Panc1 (cell line): ENCODE measurements at places on chromosomes 2 and 18. TPM values are rescaled to one million over a fixed set of nuclear protein-coding genes. Genes with fewer than 3 reads are reported as not detected.

The CCDC68 gene
- 0.41 TPM for total RNA-seq

- DNase-seq = no peak
These were observed 129.7 kb downstream of the MYCN start for GRCh38 chr2:16069933-16070647.

GRCh38 chr2:151959238-151959637, 131.0 kb upstream of the ARL5A start:
- no peak for DNase-seq

The DYNC2LI1 gene
- 8.5 TPM for total RNA-seq

DNA sequence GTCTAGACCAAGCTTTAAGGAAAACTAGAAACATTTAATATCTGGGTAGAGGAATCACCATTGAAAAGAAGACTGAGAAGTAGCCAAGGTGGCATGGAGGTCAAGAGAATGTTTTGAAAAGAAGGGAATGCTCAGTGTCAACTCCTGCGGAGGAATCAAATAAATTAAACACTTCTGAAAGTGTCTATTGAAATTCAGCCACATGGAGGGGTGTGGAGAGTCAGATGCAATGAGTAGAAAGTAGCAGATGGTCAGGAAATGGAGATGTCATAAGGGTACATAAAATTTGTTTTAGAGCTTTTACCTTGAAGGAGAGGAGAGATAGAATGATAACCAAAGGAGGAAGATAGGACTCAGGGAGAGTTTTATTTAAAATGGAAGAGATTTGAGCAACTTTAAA, 35.1 kb downstream of the NLRC4 start:
- no peak for DNase-seq

The CACNB4 gene
- total RNA-seq = 1.7 TPM

The HPCAL1 gene
- 234 TPM for total RNA-seq

DNA sequence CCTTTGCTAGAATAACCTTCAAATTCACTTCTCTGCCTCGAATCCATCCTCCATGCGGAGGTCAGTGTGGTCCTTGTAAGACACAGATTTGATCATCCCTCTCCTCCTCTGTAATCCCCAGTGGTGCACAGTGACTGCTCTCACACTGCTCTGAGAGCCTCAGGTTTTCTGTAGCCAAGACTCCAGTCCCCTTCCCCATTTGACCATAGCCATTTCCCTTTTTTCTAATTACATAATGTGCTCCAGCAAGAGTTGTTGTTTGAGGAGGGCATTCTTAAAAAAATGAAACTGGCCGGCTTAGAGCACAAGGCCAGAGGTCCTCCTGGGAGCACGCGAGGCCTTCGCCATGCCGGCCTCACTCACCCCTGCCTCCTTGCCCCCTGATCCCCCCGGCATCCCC, 34.7 kb upstream of the LPIN1 start:
- DNase-seq = no peak

The SGO2 gene
- total RNA-seq = 34.0 TPM

The USP14 gene
- total RNA-seq = 75.0 TPM

- DNase-seq = no peak
These were observed 74.7 kb downstream of the KIAA2012 start for GRCh38 chr2:202147775-202148174.

GRCh38 chr2:71477231-71477691, 23.9 kb downstream of the DYSF start:
- no peak for DNase-seq

The SCRN3 gene
- 16.2 TPM for total RNA-seq

- no peak for DNase-seq
These were observed 550 bp downstream of the MYL12B start for GRCh38 chr18:3262234-3263131.

GRCh38 chr2:84894758-84895520, 10.5 kb upstream of the TMSB10 start:
- DNase-seq = no peak

GRCh38 chr2:222424276-222424728, at the start of gene SGPP2:
TSS of gene SGPP2 (plus strand) at chr2:222424543. CDS start at chr2:222424603, 60 bp downstream.
- DNase-seq = no peak

The ADRA2B gene
- total RNA-seq = 0.28 TPM

The TGFA gene
- 1.7 TPM for total RNA-seq

The QPCT gene
- total RNA-seq = 2.3 TPM

The AMER3 gene
- not detected for total RNA-seq

The SAG gene
- not detected for total RNA-seq

The RESP18 gene
- not detected for total RNA-seq
